ENCODE measurements at places on chromosomes 13 and 19.

DNA sequence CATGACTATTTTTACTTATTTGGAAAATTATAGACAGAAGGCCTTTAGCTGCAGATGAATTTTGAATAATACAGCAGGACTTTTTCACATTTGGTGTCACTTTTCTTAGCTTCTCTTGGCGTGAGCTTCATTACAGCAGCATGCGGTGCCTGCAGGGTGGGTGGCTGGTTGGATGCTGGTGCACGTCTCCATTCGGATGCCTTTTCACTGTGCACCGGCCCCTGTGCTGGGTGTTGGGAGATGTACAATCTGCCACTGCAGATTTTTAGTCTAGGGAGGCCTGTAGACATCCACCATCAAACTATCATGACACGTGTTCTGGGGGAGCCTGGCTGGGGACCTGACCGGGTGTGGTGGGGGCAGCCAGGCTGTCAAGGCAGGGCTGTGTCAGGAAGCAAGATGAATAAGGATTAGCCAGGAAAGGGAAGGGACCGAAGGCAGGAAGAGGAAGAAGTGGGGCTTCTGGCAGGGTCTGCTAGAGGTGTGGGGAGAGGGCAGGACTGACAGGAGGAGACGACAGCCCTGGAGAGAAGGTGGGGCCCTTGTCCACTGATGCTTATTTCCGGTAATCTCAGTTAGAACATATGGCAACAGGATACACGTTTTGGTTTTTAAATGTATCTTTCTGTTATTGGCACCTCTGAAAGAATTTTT, 88.8 kb downstream of the ARHGEF7 start:
- no peak for DNase-seq

DNA sequence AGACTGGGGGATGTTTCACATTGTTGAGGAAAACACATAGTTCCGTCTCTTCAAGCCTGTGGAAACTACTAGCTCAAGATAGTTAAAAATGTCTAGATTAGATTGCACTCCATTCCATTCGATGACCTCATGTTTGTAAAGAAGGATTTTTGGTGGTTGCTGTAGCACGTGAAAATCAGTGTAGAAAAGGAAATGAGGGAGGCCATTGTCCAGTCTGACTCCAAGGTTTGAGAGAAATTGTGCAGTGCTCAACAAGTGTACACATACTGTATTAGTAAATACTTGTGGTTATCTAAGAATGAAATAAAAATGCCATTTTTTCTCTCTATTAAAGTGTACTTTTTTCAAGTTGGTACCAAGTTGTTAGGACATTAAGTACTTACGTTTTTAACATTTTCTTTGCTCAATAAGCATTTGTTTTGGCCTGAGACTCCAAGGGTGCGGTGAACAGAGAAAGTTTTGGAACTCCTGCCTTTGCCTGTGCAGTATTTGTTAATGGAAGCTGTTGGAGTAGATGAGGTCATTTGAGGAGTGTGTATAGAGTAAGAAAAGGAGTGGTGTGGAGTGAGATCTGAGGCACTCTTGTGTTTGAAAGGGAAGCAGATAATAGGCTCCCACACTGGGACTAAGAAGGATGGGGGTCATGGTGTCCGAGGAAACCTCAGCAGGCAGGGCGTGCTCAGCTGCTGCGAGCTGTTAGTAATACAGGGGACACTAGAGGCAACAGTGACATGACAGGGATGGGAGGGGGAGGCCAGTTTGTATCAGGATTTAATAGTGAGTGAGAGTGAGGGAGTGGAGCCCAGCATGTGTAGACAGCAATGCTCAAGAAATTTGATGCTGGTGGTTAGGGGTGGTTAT, 4.4 kb downstream of the WASF3 start:
- DNase-seq, result no peak

- no peak for DNase-seq
These were observed 34.3 kb upstream of the TSHZ3 start for GRCh38 chr19:31383553-31383952.

DNA sequence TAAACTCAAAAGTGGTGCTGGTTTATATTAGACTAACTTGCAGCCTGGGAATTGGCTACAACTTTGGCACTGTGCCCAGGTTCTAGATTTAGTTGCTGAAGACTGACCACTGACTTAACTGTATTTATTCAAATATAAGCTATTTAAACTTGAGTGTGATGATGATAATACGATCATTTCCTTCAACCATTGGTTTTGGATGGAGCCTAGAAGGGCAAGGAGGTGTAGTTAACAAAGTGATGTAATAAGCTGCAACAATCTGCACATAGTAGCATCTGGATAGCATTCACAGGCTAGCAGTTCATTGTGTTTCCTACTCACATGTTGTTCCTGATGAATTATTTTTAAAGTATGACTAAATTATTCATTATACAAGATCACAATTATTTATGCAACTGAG, 55.2 kb upstream of the DACH1 start:
- DNase-seq, result no peak

DNA sequence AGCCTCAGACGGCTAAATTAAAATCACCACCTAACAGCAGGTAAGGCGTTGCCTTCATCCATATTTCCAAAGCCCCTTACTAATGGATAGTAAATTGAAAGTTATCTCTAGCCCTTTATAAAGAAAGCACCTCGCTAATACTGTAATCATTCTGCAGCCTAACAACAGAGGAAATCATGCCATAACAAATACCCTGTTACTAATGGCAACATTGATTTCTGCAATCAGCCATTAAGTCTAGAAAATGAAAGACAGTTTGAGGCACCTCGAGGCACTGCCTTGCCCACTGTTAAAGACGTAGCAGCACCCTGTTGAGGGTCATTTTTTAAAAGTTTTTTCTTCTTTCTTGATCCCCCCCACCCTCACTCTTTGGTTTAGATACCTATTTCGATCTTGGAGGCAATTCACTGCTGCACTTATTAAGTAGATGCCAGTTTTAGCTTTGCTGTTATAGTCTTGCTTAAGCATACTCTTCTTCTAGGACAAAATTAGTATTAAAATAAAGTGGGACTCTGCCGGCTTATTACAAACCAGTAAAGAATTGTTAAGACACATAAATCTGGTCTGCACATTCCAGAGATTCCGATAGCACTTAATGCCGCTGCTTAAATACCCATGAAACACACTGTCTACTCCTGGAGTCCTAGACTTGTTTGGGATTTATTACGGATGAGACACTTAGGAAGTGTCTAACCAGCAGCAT, 74.8 kb downstream of the ZNF536 start:
- no peak for DNase-seq

GRCh38 chr13:77061362-77061761, 34.4 kb upstream of the FBXL3 start:
- no peak for DNase-seq

DNA sequence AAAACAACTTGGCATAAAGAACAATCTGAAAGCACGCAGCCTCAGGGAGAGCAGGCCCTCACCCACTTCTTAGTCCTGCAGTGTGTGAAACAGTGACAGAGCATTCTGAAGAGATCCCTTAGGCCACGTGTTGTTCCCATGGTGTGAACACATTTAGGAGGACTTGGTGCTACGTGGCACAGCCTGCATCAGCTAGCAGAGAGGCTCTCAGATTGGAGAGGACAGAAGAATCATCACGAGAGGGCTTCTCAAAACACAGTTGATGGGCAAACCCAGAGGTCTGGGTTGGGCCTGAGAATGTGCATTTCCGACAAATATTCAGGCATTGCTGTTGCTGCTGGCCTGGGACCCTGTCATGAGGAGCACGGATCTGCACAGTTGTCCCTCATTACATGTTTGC, 26.1 kb upstream of the TFDP1 start:
- no peak for DNase-seq

- no peak for DNase-seq
These were observed 12.3 kb upstream of the DNMT1 start for GRCh38 chr19:10207026-10207425.

DNA sequence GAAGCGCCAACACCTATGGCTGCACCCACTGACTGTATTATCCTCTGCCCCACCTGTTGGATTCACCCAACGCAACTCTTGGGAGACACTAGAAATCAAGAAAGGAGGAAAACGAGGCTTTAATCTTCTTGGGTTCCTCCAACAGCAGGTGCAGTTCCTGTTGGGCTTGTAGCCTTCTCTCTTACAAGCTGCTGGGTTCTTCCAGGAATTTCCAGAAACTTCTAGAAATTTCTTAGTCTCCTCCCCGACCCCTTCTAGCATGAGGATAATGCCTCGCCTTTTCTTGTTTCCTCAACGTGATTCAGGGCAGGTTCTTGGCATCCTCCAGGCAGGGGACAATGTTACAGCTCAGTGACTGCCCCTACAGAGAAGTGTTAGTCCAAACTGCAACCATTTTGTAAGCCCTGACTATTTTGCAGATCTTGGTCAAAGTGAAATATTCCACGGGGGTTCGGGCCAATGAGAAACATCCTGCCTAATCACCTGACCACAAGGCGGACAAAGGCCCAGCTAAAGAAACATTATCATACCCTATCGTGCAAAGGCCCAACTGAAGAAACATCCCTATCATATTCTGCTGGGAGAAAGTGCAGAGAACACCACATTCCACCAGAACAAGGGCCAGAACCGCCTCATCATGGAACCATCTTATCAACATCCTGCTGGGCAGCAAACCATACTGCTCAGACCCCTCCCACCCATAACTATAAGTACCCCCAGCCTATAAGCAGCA, 614 bp upstream of the PNMA8A start:
- DNase-seq, result no peak

DNA sequence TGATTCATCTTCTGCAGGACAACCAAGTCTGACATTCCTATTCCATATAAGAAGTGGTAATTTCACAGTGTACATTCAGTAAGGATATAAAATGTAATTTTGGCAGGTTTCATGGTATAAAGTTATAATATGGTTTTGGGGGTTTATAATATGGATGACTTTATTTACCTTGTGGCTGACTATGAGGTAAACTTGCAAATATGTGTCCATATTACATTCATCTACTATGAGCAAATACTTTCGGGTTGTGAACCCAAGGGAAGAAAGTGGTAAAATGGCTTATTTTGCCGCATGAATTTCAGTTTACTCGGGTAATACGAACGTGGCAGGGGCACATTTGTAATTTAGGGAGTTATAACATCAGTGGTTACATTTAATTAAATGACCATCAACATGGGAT, 86.7 kb upstream of the TNFSF11 start:
- DNase-seq, result no peak

- no peak for DNase-seq
These were observed 72.8 kb downstream of the CCDC70 start for GRCh38 chr13:51934461-51935087.

DNA sequence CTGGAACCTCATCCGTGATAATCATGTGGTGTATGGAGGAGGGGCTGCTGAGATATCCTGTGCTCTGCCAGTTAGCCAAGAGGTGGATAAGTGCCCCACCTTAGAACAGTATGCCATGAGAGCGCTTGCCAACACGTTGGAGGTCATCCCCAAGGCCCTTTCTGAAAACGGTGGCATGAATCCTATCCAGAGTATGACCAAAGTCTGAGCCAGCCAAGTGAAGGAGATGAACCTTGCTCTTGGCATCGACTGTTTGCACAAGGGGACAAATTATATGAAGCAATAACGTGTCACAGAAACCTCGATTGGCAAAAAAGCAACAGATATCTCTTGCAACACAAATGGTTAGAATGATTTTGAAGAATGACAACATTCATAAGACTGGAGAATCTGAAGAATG, 251.2 kb upstream of the OBI1 start:
- DNase-seq, result no peak

DNA sequence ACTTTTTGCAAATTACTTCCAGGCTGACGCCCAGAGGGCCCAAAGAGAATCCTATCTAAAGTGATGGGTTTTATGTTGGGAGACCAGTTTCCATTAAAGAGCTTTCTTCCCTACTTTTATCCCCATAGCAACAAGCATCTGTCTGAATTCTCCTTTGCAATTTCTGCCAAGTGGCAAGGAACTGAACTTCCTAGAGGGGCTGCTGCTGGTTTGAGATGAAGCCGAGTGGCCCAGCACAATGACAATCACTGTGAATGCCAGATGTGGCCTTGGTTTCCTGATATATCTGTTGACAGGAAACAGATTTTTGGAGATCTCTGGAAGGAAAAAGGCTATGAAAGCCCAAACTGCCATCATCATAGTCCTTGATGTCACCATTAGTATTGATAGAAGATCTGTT, 198.6 kb downstream of the OXGR1 start:
- DNase-seq, result no peak
